Natural killer cell (primary cell): ENCODE measurements at places on chromosomes 3 and 15. TPM values are rescaled to one million over a fixed set of nuclear protein-coding genes. Genes with fewer than 3 reads are reported as not detected.

GRCh38 chr3:113264283-113265131 is 53.1 kb downstream of the BOC start:
- DNase-seq, result no peak
- H3K4me1 ChIP-seq, result no peaks in the 10 kb centered on the region
- no peaks in the 10 kb centered on the region for H3K27me3 ChIP-seq
- no peak overlapping the region for H3K4me3 ChIP-seq

DNA sequence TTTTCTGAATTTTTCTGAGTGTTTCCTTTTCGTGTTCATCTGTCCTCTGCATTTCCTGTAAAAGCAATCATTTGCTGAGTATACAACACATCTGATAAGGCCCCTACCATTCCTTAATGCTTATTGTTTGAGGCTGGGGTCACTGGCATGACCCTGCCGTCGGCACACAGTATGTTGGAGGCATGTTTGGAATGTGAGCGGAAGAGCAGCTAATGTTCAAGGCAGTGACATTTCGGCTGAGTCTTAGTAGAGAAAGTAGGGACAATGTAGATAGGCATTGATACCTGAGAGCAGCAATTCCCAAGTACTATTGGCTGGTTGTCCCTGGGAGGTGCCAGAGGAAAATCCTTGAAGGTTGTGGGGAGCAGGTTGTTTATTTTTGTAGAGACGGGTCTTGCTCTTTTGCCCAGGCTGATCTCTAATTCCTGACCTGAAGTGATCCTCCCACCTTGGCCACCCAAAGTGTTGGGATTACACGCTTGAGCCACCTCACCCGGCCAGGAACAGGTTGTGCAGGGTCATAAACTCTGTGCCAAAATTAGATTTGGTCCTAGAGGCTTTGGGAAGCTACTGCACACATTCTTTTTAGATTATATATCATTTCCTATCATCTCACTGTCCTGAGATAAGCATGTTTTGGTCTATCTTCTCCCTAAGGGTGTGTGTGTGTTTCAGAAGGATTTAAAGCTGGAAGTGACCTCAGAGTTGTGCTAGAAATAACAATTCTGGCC is 13.5 kb downstream of the PTPN23 start:
- H3K4me1 ChIP-seq, result no peaks in the 10 kb centered on the region
- H3K4me3 ChIP-seq, result no peak overlapping the region
- no peaks in the 10 kb centered on the region for H3K27me3 ChIP-seq
- peaks cover 12% of the 10 kb centered on the region for H3K36me3 ChIP-seq
- DNase-seq, result no peak

DNA sequence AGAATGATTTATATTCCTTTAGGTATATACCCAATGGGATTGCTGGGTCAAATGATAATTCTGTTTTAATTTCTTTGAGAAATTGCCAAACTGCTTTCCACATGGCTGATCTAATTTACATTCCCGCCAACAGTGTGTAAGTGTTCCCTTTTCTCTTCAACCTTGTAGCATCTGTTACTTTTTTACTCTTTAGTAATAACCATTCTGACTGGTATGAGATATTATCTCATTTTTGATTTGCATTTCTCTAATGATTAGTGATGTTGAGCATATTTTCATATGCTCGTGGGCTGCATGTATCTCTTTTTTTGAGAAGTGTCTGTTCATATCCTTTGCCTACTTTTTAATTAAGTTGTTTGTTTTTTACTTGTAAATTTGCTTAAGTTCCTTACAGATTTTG is 1264.2 kb downstream of the OTOL1 start:
- H3K27ac ChIP-seq, result no peak overlapping the region
- H3K4me1 ChIP-seq, result no peaks in the 10 kb centered on the region
- H3K36me3 ChIP-seq, result no peaks in the 10 kb centered on the region
- DNase-seq, result no peak
- H3K4me3 ChIP-seq, result no peak overlapping the region

DNA sequence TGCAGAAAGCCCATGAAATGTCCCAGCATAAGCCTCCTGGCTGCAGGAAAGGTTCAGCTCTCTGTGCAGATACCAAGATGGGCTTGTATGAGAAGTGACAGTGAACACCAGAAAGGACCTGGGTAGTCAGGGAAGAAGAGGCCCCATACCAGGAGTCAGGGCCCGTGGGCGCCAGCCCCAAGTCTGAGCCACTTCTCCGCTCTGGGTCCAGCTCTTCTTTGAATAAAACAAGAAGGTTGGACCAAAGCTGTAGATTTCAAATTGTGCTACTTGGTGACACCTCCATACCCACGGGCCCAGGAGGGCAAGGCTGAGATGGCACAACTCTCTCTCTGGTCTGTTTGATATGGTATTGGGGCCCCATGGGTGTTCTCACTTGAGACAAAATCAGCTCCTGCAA is 261.5 kb downstream of the UACA start:
- H3K4me3 ChIP-seq, result no peak overlapping the region
- H3K36me3 ChIP-seq, result no peaks in the 10 kb centered on the region
- no peak for DNase-seq
- peaks cover 8% of the 10 kb centered on the region for H3K27me3 ChIP-seq
- peaks cover 41% of the 10 kb centered on the region for H3K4me1 ChIP-seq
- H3K27ac ChIP-seq, result no peak overlapping the region

PTH1R gene
- total RNA-seq, result not detected

DNA sequence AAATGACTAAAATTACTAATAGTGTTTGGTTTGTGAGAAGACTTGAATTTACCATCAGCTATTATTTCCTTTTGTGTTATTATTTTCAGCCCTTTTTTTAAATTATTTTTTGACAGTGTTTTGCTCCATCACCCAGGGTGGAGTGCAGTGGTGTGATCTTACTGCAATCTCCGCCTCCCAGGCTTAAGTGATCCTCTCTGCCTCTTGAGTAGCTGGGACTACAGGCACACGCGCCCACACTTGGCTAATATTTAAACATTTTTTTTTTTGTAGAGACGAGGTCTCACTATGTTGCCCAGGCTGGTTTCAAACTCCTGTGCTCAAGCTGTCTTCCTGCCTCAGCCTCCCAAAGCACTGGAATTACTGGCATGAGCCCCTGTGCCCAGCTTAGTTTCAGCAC is 31.7 kb upstream of the UTS2B start:
- no peaks in the 10 kb centered on the region for H3K4me1 ChIP-seq
- no peak for DNase-seq
- H3K4me3 ChIP-seq, result no peak overlapping the region

TAGLN3 gene
- total RNA-seq, result not detected

CLDN11 gene
- total RNA-seq, result not detected

DNA sequence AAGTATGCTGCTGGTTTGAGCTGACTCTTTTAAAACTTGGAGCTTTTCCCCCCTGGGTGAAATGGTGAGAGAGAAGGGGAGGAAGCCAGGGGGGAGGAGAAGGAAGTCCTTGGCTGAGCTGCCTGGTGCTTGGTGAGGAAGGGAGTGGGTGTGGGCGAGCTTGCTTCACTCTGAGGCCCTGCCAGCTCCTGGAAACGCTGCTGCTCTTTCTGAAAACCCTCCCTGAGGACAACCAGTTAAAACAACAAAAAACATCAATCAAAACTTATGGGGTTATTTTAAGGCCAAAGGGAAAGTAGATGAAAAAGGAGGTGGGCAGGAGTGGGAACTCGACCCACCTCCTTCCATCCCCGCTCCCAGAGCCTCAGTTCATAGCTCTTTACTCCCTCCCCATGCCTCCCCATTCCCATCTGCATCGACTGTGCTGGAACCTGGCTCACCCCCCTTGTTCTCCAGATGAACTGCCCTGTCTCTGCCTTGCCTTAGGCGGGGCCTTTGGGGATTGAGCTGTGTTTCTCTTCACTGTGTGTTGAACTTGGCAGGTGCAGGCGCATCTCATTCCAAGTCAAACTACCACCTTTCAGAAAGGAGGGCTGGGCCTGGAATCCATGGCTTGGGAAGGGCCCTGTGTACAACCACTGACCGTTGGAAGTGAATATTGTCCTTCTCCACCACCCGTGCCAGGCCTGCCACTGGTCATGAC is 166.1 kb downstream of the ZNF621 start:
- H3K36me3 ChIP-seq, result no peaks in the 10 kb centered on the region
- DNase-seq, result no peak
- no peak overlapping the region for H3K4me3 ChIP-seq

DNA sequence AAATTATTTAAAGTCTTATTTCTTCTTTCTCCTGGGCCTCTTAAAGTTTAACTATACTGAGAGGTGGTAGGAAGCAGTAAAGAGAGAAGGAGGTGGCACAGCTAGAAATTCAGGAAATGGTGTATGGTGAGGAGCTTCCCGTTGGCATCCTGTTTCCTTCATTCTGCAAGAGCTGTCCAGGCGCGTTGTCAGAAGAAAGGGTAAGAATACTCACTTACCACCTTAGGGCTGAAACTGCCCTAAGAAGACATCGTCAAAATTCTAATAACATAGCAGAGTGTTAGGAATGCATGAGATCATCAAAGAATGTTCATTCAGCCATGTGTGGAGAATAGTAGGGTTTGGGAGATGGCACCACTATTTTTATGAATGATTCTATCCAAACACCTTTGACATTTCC is 699.6 kb downstream of the MCTP2 start:
- no peak for DNase-seq
- H3K36me3 ChIP-seq, result no peaks in the 10 kb centered on the region
- H3K4me1 ChIP-seq, result no peaks in the 10 kb centered on the region
- H3K4me3 ChIP-seq, result no peak overlapping the region

DNA sequence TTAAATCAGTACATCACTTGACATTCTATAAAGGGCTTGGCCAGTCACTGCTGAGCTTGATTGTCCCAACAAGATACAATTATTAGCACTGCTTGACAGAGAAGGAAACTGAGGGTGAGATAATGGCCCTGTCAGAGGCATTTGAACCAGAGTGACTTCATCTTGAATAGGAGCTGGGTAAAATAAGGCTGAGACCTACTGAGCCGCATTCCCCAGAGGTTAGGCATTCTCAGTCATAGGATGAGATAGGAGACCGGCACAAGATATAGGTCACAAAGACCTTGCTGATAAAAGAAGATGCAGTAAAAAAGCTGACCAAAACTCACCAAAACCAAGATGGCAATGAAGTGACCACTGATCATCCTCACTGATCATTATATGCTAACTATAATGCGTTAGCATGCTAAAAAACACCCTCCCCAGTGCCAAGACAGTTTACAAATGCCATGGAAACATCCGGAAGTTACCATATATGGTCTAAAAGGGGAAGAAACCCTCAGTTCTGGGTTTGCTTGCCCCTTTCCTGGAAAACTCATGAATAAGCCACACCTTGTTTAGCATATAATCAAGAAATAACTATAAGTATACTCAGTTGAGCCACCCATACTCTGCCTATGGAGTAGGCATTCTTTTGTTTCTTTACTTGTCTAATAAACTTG is 239.1 kb upstream of the SETMAR start:
- H3K4me1 ChIP-seq, result peaks cover 4% of the 10 kb centered on the region
- no peak for DNase-seq
- no peak overlapping the region for H3K27ac ChIP-seq
- no peaks in the 10 kb centered on the region for H3K27me3 ChIP-seq
- H3K36me3 ChIP-seq, result no peaks in the 10 kb centered on the region

CPEB1 gene
- not detected for total RNA-seq

GRCh38 chr15:67823314-67824196 is 1.8 kb upstream of the SKOR1 start:
- no peak overlapping the region for H3K4me3 ChIP-seq
- H3K4me1 ChIP-seq, result peaks cover 38% of the 10 kb centered on the region
- no peak overlapping the region for H3K27ac ChIP-seq
- no peaks in the 10 kb centered on the region for H3K36me3 ChIP-seq

EPHA6 gene
- total RNA-seq, result not detected

TRPM1 gene
- not detected for total RNA-seq
